GM13977 (cell line): ENCODE measurements at places on chromosomes 2 and 18.
A peak's percentile ranks its signal among the peaks of the same experiment; 100 is the strongest.

- DNase-seq: no peak
Measured at GRCh38 chr18:9386879-9387278, 52.3 kb downstream of the TWSG1 start.

GRCh38 chr2:12348216-12348615 lies 368.5 kb upstream of the TRIB2 start:
- DNase-seq: no peak

DNA sequence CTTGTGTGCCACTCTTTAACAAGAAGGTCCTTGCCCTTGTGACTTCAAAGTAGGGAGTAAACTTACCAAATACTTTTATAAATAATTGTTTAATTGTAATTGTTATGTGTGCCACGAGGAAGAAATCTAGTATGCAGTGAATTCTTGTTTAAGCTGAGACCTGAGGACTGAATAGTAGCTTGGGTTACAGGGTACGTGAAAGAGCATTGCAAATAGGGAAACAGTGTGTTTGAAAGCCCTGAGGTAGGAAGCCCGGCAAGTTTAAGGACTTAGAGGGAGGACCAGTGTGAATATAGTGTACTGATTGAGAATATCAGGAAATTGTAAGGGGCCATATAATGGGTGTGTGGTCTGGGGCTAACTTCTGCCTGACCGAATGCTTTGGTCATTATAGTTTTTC lies 26.2 kb downstream of the PHLPP1 start:
- no peak for DNase-seq

DNA sequence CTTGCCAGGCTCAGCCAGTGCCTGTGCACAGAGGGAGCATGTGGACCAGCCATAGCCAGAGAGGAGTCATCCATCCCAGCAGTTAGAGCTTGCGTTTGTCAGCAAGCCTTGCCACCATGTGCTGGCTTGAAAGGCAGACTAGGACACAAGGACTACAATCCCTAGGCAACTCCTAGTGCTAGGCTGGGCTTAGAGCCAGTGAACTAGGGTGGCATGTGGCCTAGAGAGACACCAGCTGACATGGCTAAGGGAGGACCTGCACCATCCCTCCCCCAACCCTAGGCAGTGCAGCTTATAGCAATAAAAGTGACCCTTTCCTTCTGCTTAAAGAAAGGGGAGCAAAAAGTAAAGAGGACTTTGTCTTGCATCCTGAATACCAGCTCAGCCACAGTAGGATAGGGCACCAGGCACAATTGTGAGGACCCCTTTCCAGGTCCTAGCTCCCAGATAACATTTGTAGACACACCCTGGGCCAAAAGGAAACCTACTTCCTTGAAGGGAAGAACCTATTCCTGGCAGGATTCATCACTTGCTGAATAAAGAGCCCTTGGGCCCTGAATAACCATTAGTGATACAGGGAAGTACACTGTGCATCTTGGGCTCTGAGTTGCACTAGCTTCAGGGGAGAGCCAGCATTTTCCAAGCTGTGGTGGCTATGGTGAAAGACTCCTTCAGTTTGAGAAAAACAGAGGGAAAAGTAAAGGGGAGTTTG lies 38.7 kb upstream of the UXS1 start:
- DNase-seq: no peak

- no peak for DNase-seq
Measured at GRCh38 chr2:73888388-73888787, 4.4 kb upstream of the ACTG2 start.

- no peak for DNase-seq
Measured at GRCh38 chr2:227004482-227004881, 159.5 kb downstream of the COL4A4 start.

- DNase-seq: no peak
Measured at GRCh38 chr2:188940171-188940570, 34.0 kb upstream of the COL3A1 start.

GRCh38 chr2:218830526-218831306 lies 887 bp downstream of the PRKAG3 start:
- no peak for DNase-seq

- no peak for DNase-seq
Measured at GRCh38 chr2:101340141-101340551, 31.6 kb upstream of the RNF149 start.

GRCh38 chr2:44620189-44620990 lies 258.6 kb downstream of the CAMKMT start:
- DNase-seq: no peak

GRCh38 chr2:20050104-20050645 lies 1.3 kb downstream of the LAPTM4A start:
- peak; percentile 35 for DNase-seq

- DNase-seq: no peak
Measured at GRCh38 chr2:222701721-222702131, 30.3 kb downstream of the MOGAT1 start.

- DNase-seq: no peak
Measured at GRCh38 chr2:118477111-118477862, 370.2 kb downstream of the EN1 start.

DNA sequence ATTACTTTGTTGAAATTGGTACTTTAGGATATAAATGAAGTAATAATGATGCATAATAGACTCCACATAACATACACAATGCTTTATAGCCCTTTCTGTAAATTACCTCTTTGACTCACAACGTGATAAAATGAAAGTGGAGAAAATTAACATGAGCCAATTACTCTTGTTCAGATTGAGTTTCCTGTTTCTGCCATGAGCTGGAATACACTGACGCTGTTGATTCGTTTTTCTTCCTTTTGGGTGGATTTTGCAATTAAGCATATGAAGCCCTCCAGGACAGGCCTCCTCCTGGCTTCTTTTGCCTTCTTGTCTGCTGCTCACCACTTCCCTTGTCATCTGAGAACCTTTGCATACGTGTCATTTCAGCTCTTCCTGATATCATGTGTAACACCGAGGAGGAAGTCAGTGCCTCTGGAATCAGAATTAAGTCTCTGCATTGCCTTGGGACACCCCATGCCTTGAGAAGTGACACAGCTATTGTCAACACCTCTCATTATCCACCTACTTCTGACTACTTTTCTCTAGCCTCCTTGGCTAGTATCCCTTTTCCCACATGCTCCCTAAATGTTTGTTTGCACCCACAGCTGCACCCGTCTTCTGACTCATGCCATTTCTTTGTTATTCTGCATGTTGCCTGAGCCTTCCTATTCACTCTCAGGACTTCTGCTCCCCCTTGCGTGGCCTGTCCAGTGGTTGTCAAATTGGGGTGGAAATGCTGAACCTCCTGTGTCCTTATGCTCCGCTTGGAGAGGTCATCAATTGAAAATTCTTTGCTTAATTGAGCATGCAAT lies 134.1 kb downstream of the FMNL2 start:
- DNase-seq: no peak

- DNase-seq: no peak
Measured at GRCh38 chr2:239239607-239240413, 161.0 kb downstream of the HDAC4 start.

- DNase-seq: no peak
Measured at GRCh38 chr2:174389542-174389941, 6.0 kb upstream of the SCRN3 start.

DNA sequence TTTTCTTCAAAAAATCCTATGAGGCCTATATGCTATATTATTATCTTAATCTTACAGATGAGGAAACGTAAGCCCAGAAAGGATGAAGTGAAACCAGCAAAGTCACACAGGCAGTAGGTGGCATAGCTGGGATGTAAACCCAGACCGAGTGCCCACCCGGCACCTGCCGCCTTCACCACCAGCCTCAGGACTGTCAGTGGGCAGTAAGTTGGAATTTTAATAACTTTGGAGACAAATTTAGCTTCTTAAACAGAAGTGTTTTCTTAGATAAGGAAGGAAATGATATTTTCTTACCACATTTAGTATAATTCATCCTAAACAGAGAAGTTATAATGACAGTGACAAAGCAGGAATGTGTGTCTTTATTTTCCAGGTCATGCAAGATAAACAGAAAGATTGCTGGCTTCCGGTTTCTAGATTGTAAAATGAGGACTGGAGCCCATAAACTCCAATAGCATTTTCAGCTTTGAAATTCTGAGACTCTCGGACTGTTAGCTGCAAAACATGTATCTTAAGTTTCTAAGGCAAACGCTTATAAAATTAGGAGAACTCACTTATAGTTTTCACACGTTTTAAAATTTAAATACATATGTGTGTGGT lies 59.3 kb downstream of the CD8B2 start:
- no peak for DNase-seq

- no peak for DNase-seq
Measured at GRCh38 chr18:39635966-39636365, 2070.4 kb upstream of the CELF4 start.

DNA sequence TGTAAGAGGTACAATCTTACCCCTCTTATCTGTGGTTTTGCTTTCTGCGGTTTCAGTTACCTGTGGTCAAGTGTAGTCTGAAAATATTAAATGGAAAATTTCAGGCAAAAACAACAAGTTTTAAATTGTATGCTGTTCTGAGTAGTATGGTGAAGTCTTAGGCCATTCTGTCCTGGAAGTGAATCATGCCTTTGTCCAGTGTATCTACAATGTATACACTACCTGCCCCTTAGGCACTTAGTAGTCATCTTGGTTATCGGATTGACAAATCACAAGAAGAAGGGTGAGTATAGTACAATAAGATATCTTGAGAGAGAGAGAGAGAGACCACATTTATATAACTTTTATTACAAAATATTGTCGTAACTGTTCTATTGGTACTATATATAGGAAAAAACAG lies 43.5 kb downstream of the RAB3GAP1 start:
- no peak for DNase-seq

DNA sequence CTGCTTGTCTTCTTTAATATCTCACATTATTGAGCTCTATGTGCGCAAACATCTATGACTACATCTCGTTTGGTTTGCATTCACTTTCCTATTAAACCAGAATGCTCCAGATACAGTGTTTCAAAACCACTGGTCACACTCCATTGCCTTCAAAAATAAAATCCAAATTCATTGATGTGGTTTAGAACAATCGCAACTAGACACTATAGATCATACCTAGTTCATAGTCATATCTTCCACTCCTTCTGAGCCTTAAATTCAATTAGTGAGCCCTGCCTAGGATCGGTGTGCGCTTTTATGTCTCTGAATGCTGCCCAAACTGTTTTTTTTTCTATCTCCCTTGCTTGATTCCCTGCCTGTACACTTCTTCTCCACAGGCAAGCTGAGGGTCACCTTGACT lies 238.5 kb upstream of the RGPD4 start:
- DNase-seq: no peak

DNA sequence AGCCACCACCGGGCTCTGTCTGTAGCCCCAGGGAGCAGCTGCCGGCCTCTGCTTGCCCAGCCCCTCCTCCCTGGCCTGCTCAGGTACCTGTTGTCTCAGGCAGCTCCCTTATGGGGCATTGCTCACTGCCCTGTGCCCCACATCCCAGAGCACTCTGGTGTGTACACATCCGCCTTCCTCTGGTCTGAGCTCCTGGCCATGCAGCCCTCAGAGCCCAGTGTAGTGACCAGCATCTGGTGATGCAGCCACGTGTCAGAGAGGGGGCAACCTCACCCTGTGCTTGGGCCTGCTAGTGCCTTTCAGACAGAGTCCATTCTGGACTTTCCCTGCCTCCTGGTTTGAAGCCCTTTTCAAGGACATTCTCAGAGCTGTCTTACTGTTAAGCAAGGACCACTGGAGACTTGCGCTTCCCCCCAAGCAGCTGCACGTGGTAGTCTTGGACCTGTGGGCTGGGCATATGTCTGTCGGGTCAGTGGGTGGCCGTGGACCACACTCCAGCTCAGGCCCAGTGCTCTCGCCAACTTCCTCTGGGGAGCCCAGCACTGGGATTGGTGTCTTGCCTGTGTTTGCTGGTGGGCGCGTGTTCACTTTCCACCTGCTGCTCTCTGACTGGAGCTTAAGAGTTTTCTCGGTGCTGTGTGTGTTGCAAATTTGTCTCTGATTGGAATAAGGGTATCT lies 30.7 kb downstream of the DGKD start:
- DNase-seq: no peak

DNA sequence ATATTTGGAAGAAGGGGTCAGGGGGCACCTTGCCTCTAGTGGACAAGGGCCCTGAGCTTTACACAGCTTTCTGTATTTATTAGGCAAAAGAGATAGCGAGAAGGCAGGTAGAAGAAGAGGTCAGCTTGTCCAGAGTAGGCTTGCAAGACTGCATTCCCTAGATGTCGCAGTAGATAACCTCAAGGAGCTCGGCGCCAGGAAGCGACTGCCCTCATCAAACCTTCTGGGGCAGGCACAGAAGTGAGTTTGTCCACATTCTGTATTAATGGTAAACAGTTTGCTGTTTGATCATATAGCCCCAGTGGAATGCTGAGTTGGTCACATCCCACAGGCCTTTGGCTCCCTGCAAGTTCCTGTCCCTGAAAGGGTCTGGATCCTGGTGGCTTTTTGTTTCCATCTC lies 7.0 kb downstream of the CHCHD5 start:
- DNase-seq: no peak

GRCh38 chr2:16096962-16097361 lies 156.6 kb downstream of the MYCN start:
- no peak for DNase-seq

GRCh38 chr2:174791020-174791419 lies 26.7 kb upstream of the CHRNA1 start:
- no peak for DNase-seq

DNA sequence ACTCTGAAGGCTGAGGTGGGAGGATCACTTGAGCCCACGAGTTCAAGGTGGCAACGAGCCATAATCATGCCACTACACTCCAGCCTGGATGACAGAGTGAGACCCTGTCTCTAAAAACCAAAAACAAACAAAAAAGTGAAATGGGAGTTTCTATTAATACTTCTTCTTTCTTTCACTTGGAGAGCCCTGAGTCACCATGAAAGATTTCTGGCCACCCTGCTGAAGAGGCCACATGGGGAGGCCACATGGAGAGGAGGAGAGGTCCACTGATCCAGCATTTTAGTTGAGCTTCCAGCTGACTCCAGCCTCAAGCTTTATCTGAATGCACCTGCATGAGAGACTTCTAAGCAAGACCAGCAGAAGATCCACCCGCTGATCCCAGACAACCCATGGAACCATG lies 74.2 kb upstream of the LAPTM4A start:
- no peak for DNase-seq

DNA sequence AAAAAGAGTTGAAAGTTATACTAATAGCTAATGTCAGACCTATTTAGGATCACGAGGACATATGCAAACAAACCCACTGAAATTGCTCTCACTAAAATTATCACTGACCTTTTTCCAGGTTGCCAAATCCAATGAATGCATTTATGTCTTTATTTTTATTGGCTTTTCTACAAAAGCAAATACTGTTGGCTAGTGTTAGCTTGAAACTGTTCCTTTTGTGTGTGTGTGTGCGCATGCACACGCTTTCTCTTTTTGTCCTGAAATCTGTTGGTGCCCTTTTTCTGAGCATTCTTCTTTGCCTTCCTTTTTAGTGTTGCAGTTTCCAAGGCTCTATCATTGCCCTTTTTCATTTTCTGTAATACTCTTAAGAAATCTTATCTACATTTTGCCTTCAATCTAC lies 1269.2 kb downstream of the LRP1B start:
- no peak for DNase-seq
